ENCODE measurements at places on chromosomes 12 and 14. TPM values are rescaled to one million over a fixed set of nuclear protein-coding genes. Genes with fewer than 3 reads are reported as not detected.

The APOF gene
- not detected for total RNA-seq

The LGMN gene
- total RNA-seq = 64.9 TPM

The CLEC7A gene
- 1.4 TPM for total RNA-seq

GRCh38 chr12:118850244-118850825 lies 131.0 kb upstream of the SRRM4 start:
- H3K36me3 ChIP-seq = no peaks in the 10 kb centered on the region
- H3K4me3 ChIP-seq = no peak overlapping the region
- no peaks in the 10 kb centered on the region for H3K4me1 ChIP-seq
- DNase-seq = peak; percentile 36
- peaks cover 26% of the 10 kb centered on the region for H3K27me3 ChIP-seq

DNA sequence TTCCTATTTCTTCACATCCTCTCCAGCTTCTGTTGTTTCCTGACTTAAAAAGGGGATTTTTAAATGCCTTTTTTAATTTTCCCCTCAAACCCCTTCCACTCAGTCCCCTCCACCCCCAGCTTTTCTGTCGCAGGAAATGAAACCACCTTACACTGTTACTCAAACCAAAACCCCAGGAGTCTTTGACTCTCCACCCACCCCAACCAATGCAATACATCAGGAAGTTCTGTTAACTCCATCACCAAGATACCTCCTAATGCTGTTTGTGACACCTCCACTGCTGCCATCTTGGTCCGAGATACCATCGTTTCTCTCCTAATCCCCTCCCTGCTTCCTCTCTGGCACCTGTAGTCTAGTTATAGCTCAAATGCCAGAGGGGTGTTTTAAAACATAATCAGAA lies 25.4 kb upstream of the CPM start:
- H3K27me3 ChIP-seq = no peaks in the 10 kb centered on the region
- peaks cover 14% of the 10 kb centered on the region for H3K4me1 ChIP-seq
- H3K27ac ChIP-seq = no peak overlapping the region
- H3K36me3 ChIP-seq = peaks cover 7% of the 10 kb centered on the region
- no peak overlapping the region for H3K4me3 ChIP-seq

DNA sequence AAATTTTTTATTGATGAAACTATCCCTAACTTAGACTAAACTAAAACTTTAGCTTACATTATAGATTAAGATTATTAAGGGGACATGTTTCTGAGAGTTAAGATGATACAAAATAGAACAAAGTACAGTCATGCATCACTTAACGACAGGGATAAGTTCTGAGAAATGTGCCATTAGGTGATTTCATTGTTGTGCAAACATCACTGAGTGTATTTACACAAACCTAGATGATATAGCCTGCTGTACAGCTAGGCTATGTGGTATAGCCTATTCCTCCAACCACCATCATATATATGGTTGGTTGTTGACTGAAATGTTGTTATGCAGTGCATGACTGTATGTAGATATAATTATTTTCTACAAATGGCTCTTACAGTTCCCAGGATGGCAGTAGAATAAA lies 46.5 kb downstream of the ATP6V1D start:
- no peaks in the 10 kb centered on the region for H3K27me3 ChIP-seq
- H3K4me3 ChIP-seq = no peak overlapping the region
- H3K4me1 ChIP-seq = no peaks in the 10 kb centered on the region
- H3K36me3 ChIP-seq = peaks cover 21% of the 10 kb centered on the region

DNA sequence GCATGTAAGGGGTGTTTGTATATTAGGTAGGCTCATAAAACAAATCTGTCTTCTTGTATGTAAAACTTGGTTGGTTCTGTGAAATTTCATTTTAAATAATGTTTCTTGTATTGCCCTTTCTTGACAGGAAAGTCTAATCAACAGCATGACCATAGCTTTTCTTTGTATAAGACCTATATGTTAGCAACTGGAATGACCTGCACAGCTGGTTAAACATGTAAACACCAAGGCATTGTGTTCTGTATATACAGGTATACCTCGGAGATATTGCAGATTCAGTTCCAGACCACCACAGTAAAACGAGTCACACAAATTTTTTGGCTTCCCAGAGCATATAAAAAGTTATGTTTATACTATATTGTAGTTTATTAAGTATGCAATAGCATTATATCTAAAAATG lies 183.6 kb downstream of the ERC1 start:
- peaks cover 4% of the 10 kb centered on the region for H3K36me3 ChIP-seq
- no peak overlapping the region for H3K27ac ChIP-seq
- DNase-seq = no peak
- no peak overlapping the region for H3K4me3 ChIP-seq
- no peaks in the 10 kb centered on the region for H3K27me3 ChIP-seq
- H3K4me1 ChIP-seq = no peaks in the 10 kb centered on the region

DNA sequence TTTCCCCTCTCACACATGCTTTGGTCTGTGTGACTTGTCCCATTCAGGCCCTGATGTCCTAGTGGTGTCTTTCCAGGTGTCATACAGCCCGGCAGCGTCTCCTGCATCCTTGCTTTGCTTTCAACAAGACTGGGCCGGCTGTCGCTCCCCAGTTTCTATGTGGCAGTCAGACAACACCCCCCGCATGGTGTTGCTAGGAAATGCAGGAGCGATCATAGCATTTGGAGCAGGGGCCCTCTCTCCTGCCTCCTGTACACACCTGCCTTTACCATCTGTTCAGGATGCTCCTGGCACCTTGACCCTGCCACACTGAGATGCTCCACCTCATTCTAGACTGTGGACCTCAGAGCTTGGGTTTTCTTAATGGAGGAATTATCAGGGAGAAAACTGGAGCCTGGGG lies 29.5 kb downstream of the CACNA1C start:
- H3K27me3 ChIP-seq = peaks cover 60% of the 10 kb centered on the region
- no peak overlapping the region for H3K4me3 ChIP-seq
- no peaks in the 10 kb centered on the region for H3K36me3 ChIP-seq
- H3K4me1 ChIP-seq = no peaks in the 10 kb centered on the region
- no peak overlapping the region for H3K27ac ChIP-seq
